ENCODE measurements at places on chromosomes 5 and 9.

DNA sequence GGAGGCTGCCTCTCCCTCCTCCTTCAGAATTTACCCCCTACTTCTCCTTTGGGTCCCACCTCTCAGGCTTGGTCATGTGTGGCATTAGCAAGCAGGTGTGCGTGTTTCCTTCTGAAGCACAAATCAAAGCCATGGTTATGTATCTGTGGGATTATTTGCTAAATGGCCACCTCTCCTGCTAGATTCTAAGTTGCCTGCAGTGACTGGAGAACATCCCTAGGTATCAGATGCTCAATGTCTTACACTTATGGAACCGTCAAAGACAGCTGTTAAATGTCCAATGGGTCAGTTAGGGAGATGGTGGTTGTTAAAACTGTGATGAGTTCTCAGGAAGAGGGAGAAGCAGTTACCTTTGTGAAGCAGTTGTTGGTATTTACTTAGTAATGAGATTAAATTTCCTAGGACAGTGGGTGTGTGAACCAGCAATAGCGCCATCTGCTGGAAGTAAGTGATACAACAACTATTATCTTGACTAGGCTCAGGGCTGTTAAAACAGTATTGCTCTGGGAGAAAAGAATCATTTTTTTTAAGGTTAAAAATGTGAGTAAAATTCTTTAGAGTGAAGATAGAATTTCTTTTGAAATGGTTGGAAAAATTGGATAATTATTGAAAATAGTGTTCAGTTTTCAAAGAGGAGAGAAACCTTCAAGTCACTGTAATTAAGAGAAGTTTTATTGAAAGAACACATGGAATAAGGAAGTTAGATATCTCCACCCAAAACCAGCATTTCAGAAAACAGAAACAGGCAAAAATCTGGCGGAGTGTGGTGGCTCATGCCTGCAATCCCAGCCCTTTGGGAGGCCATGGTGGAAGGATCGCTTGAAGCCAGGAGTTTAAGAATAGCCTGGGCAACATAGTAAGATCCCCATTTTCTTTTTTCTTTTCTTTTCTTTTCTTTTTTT, 71.3 kb downstream of the TMC1 start:
- no peak for DNase-seq

- DNase-seq, result no peak
Measured at GRCh38 chr5:132830436-132831094, at the start of gene SHROOM1. TSS of gene SHROOM1 (minus strand) at chr5:132830647. CDS start at chr5:132826140, 4,507 bp downstream.

GRCh38 chr9:14251154-14252071, 62.5 kb downstream of the NFIB start:
- DNase-seq, result no peak

- DNase-seq, result no peak
Measured at GRCh38 chr5:119445544-119445943, 6.8 kb upstream of the HSD17B4 start.

DNA sequence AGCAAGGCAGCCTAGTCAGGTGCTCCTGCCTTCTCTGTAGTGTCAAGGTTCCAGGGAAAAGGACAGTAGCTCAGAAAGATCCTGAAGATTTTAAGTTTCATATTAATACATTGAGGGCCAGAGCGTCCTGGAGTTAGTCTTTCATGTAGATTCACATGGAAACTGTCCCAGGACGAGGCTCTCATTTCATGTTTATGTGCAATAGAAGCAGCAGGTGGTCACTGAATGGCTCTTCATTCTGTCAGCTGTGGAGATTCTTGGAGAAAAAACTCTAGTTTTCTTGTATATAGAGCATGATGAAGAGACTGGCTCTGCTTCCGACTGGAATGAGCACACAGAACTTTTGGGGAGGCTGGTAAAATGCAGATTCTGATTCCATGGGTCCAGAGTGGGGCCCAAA, 54.3 kb downstream of the MEGF10 start:
- DNase-seq, result no peak

DNA sequence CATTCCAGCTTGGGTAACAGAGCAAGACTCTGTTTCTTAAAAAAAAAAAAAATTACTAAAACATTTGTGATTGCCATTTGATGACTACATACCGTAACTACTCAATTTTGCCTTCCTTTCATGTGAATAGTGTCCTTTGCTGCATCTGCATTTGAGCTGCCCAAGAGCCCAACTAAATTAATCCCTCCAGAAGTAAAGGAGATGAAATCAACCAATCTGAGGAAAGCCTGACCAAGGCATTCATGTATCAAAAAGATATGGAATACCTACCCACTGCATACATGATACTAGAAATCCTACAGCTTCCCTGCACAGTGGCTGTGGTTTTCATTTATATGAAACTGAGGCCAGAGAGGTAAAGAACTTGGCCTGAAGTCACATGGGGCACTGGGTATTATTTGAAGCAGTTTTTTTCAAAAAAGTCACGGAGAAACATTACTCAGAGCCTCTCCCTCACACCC, 177.5 kb downstream of the AOPEP start:
- no peak for DNase-seq

- no peak for DNase-seq
Measured at GRCh38 chr9:35136866-35137265, 21.2 kb upstream of the ATOSB start.

- no peak for DNase-seq
Measured at GRCh38 chr5:74408150-74409043, 232.1 kb downstream of the ENC1 start.

DNA sequence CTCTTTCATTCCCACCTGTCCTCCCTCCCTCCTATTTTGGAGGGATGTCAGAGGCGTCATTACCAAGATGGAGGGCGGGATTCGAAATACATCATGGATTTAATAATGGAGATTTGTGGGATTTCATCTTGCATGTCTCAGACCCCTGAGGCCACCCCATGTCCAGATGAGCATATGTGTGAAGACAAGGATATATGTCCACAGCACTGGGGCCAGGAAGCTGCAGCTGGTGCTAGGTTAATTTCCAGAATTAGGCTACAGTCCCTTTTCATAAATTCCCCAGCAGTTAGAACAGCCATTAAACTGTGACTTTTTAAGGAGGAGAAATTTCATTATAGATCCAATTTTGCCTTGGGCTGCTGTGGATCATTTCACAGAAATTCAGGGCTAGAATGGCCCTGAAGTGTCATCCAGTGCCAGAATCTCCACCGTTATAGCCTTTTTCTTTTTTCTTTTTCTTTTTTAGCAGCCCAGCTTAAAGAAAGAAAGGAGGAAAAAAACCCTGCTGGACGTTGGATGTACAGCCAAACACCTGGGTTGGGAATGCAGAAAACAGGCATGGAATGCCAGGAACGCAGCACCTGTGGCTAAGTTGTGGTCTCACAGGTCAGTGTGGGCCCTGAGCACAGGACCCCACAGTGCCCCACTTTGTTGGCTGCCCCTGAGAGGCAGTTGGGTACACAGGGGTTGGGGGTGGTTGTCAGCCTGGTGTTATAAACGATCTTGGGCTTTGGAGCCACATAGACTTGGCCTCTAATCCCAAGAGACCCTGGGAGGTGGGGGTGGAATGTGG, 50.2 kb upstream of the CXCL14 start:
- no peak for DNase-seq

DNA sequence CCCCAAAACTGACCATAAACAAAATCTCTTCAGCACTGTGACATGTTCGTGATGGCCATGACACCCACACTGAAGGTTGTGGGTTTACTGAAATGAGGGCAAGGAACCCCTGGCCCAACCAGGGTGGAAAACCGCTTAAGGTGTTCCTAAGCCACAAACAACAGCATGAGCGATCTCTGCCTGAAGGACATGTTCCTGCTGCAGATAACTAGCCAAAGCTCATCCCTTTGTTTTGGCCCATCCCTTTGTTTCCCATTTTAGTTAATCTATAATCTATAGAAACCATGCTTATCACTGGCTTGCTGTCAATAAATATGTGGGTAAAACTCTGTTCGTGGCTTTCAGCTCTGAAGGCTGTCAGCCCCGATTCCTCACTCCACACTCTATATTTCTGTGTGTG, 21.8 kb upstream of the TUT7 start:
- no peak for DNase-seq

- no peak for DNase-seq
Measured at GRCh38 chr5:67878933-67879332, 336.6 kb upstream of the PIK3R1 start.

DNA sequence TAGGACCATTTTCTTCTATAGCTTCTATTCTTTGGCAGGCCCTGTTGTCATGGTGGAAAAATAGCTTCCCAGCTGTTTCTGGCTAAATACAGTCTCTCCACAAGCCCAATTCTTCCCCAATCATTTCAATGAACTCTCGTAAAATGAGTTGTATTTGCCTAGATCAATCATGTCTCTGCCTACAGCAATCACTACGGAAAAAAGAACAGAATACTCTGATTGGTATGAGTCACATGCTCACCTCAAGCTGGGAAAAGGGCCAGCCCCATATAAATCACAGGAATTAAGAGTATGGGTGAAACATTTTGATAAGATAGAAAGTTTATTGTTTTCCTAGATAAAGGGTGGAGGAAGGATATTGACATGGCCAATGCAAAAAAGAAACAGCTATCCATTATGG, 711.4 kb downstream of the EFNA5 start:
- DNase-seq, result no peak

DNA sequence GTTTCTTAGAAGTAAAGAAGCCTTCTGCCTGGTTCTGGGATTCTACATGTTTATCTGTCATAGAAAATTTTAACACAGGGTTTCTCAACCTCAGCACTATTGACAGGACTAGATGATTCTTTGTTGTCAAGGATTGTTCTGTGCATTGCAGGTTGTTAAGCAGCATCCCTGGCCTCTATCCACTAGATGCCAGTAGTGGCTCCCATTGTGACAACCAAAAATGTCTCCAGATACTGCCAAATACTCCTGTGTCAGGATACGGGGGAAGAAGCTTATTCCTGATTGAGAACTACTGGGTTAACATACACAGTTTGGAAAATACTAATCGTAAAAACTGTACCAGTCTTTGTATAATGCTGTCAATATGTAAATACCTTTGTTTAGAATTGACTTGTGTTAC, 167.1 kb downstream of the NIPBL start:
- no peak for DNase-seq

GRCh38 chr9:86546712-86547111, 192.5 kb upstream of the TUT7 start:
- DNase-seq, result no peak

GRCh38 chr5:40052808-40053207, 626.9 kb upstream of the PTGER4 start:
- DNase-seq, result no peak

DNA sequence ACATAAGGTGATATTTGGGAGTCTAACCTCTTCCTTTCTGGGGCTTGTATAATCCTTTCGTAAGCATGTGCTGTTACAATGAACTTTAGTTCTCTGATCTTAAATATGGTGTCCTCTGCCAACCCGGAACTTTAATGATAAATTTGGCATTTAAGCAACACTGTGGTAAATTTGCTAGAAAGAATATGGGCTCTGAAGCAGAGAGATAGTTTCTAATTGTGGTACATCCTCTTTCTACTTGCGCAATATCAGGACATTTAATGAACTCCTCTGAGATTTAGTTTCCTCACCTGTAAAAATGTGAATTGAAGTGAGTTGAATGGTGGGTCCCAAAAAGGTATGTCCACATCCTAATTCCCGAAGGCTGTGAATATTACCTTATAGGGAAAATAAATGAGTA, 364.7 kb downstream of the CAAP1 start:
- DNase-seq, result no peak

DNA sequence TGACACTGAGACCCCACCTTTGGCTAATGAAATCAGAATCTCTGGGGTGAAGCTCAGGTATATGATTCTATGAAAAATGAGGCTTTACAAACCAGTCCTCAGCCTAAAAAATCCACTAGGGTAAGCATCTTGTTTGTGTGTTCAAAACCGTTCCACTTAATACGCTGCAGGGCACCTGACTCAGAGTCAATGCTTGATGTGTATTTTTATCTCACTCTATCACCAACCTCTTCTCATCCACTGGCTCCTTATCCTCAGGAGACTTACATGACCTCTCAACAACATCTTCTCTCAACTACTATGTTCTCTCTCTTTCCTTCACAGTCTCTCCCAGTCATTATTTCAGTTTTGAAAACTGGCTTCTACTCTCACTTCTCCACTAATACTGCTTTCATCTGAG, 153.3 kb upstream of the KCNN2 start:
- DNase-seq, result no peak

DNA sequence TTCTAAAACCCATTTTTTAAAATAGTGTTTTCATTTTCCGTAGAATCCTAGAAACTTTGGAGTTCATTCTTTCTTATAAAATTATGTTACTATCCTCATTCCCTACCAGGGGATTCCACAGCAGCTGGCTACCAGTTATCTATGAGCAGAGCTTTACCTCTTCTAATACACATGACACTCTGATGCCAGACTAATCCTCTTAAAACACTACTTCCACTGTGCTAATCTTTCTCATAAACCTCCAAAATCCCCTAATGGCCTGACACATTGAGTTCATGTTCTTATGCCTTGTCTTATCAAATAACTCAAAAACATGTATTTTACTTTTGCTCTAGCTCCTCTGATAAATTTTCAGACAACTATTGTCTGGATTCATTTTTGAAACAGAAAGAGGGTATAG, 633.6 kb upstream of the FTMT start:
- no peak for DNase-seq

DNA sequence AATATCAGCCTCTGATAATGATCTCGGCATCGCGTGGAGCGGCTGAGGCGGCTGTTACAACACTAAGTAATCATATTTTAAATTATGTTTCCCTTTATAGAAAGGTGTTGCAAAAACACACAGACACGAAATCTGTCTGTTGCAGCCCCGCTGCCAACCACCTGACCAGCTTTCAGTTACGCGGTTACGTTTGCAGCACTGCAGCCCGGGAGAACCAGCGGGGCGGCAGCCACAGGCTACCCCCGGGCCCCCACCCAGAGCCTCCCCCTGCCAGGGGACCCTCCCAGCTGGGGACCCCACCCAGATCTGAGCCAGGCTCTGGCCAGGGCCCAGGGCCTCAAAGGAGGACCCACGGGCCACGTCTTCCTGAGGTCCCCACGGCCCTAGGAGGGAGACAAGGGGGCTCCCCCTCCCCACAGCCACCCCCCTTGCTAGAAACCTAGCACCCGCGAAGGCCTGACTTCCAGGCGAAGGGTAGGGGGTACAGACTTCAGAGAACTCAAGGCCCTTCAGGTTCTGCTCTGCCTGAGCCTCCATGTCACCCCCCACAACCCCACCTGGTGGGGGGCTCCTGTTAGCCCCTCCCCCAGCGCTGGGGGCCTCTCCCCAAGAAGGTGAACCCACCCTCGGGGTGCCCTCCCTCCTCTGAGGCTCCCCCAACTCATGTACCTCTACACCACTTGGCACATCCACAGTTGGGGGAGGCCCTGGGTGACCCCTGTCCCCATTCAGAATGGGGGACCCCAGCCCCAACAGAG, 6.0 kb downstream of the NACC2 start:
- DNase-seq, result no peak

All from activated CD4-positive, alpha-beta T cell treated with anti-CD3 and anti-CD28 coated beads, Interleukin-2, amount 50 U/mL, for 24 hours (primary cell).